ENCODE measurements at places on chromosomes 2 and 18. TPM values are rescaled to one million over a fixed set of nuclear protein-coding genes. Genes with fewer than 3 reads are reported as not detected.

GRCh38 chr2:130763405-130763804, 8.1 kb downstream of the AMER3 start:
- DNase-seq = no peak

- DNase-seq = no peak
Observed at GRCh38 chr2:10188729-10189305, 66.3 kb downstream of the RRM2 start.

GRCh38 chr2:128422571-128422970, 103.9 kb upstream of the HS6ST1 start:
- no peak for DNase-seq

The LYPD6 gene
- polyA plus RNA-seq = not detected

- DNase-seq = no peak
Observed at GRCh38 chr18:47397671-47398319, 146.3 kb upstream of the SKOR2 start.

DNA sequence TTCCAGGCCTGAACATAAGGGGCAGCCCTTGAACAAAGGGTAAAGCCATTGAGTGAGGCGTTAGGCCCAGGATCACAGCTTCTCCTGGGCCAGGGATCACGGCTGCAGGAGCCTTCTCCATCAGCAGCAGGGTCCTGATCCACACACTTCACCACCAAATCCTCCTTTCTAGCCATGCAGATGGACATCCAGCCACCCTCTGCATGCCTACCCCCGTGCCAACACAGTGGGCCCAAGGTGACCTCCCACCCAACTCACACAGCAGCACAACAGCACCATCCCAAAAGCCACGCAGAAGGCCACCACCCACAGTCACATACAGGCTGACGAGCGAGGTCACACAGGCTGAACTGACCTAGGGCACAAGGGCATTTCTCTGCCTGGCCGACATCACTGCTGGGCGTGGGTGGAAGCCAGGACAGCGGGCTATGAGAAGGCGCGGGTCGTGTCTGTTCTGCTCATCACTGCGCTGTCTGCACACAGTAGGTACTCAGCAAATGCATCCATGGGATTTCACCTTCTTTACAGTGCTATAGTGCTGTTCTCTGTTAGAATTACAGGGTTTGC, 31.2 kb downstream of the TFCP2L1 start:
- no peak for DNase-seq

DNA sequence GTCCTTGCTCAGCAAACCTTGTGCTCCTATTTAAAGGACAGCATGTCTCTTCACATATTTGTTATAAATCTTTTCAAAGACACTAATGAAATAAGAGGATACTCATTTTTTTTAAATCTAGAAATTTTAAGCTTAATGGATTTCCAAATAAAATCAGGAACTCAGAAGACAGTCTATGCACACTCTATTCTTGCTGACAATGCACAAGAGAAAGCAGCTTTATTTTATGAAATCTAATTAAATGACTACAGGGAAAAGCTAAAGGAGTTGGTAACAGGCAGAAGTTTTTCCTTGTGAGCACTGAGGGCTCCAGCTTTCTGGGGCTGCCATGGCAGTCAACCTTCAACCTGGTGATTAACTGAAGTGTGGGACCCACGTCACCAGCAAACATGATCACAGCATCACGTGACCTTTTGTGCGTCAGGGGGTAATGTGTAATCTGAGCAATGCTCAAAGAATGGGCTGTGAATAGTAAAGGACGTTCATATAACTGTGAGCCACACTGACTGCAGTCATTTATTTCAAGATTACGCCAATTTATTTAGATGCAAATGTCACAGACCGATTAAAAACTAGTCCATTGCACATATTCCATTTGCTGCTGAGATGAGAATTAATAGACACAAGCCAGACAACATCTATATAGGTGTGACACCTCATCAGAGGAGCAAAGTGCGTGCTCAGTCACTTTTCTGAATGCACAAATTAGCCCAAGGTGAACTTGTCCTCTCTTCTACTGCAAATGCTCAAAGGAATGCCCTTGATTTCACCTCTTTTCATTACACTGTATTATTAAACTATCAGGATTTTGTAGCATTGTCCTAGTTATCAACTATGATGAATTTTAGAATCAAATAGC, 11.6 kb upstream of the DNER start:
- DNase-seq = no peak

DNA sequence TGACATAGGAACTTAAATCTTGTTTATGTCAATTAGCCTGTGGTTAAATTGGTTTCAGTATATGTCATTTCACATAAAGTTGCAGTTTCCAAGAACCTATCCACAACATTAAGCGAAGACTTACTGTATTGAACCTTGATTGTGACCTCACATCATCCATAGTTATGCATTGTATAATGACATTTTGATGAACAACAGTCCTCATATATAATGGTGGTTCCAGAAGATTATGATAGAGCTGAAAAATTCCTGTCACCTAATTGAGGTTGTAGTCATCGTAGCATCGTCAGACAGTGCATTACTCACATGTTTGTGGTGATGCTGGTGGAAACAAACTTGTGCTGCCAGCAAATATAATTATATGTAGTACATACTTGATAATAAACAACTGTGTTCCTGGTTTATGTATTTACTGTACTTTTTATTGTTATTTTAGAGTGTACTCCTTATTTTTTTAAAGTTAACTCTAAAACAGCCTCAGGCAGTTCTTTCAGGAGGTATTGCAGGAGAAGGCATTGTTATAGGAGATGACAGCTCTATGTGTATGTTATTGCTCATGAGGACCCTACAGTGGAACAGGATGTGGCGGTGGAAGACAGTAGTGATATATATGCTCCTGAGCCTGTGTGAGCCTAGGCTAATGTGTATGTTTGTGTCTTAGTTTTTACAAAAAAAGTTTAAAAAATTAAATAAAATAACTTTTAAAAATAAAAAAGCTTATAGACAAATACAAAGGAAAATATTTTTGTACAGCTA, 56.6 kb downstream of the UBE2E3 start:
- DNase-seq = no peak

The SPHKAP gene
- not detected for polyA plus RNA-seq

- DNase-seq = no peak
Observed at GRCh38 chr2:70659551-70659950, 105.9 kb upstream of the TGFA start.

DNA sequence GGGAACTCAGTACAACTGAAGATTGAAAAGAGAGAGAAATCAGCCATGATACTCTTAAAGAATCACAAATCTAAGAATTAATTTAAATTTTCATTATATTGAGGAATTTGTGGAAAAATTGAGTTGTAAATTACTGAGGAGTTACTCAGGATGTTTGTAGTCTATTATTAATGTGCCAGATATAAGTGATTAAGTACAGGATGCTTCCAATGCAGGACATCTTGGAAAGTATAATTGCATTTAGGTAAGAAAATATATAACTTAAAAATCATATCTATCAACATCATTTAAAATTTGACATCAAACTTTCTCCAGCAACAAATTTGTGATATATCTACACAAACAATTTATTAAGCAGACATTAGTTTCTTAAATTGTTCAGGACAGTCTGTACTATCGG, 1.3 kb downstream of the CALCRL start:
- no peak for DNase-seq

GRCh38 chr18:71209944-71210343, 921.1 kb downstream of the SOCS6 start:
- DNase-seq = no peak

The PPP1CB gene
- polyA plus RNA-seq = 91.2 TPM

The CSRNP3 gene
- polyA plus RNA-seq = not detected

DNA sequence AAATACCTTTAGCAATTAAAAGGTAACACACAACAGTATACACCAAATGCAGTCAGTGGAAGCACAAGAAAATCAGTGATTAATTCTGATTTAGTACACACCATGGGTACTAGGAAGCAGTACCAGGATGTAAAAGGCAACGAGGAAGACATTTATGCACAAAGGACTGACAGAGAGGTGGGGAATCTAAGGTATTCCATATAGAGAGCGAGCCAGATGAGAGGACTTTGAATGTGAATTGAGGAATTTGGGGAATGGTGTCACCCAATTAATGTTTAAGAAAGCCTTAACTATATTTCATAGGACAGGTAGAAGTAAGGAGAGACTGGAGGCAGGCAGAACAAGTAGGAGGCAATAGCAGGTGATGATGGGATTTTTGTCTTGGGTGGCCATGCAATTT, 11.7 kb downstream of the CPS1 start:
- DNase-seq = no peak

The NOSTRIN gene
- polyA plus RNA-seq = not detected

DNA sequence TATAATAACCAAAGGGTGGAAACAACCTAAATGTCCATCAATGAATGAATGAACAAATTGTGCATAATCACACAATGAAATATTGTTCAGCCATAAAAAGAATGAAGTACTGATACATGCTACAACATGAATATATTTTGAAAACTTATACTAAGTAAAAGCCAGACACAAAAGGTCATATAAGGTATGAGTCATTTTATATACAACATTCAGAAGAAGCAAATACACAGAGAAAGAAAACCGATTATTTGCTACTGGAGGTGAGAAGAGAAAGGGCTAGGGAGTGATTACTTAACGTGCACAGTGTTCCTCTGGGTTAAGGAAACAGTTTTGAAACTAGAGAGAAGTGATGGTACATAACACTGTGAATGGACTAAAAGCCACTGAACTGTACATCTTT, 105.3 kb downstream of the GORASP2 start:
- DNase-seq = no peak
